ENCODE measurements at places on chromosomes 3 and 15. TPM values are rescaled to one million over a fixed set of nuclear protein-coding genes. Genes with fewer than 3 reads are reported as not detected.

Gene AMIGO3
- 1.2 TPM for total RNA-seq

Gene GPR62
- total RNA-seq: 0.13 TPM

DNA sequence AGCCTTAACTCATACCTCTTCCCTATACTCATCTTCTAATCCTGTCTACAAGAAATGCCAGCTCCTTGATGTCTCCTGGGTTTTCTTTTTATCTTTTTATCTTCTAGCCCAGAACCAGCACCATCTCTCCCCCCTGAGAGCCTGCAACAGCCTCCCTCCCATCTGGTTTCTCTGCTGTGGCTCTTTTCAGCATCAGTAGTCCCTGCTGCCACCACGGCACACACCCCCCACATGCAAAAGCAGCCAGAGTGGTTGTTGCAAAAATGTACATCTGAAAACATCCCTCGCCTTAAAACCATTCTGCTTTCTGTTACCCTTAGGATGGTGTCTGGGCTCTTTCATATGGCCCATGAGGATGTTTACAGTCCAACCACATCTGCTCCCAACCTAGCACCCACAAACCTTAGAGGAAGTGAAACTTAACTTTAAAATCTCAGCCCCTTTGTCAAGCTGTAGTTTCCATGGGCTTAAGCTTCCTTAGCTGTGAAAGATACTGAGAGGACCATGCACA lies 775 bp downstream of the TTC21A start:
- H3K27ac ChIP-seq: peak overlapping the region; percentile 92
- peak overlapping the region; percentile 93 for H3K4me3 ChIP-seq
- no peaks in the 10 kb centered on the region for H3K27me3 ChIP-seq
- peaks cover 32% of the 10 kb centered on the region for H3K4me1 ChIP-seq
- DNase-seq: peak; percentile 61

- DNase-seq: no peak
- no peaks in the 10 kb centered on the region for H3K27me3 ChIP-seq
- H3K27ac ChIP-seq: no peak overlapping the region
- no peaks in the 10 kb centered on the region for H3K36me3 ChIP-seq
- no peak overlapping the region for H3K4me3 ChIP-seq
Measured at GRCh38 chr15:78842519-78842918, 30.2 kb upstream of the MORF4L1 start.

DNA sequence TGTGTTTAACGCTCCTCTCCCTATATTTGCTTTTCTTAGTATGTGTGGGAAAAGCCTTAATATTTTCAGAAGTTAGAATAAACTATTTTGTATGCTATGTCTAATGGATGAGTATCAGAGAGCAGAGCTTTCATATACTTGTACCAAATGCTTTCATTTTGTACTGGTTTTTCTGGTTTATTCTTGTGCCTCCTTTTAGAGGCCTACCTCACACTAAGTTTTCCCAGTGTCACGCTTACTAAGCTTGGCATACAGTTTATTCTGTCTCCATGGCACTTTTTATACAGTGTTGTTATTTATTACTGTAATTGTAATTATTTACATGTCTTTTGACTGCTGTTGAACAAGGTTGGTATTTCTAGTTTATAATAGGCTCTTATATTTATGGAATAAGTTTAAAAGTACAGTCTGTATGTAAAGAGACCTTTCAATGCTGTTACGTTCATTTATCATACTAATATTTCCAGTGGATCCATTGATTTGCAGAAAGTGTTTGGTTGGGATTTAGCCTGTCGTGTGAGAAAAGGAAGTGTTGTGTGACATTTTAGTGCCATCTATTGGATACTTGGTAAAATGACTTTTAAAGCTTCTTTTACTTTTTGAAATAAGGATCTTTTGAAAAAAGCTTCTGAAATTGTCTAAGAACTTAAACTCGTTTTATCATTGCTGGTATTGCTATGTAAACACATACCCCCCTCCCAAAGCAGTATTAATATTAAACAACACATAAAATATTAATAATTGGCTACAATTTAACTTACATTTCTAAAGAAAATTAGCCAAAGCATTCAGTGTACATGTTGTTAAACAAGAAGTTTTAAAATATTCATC lies 5.2 kb upstream of the EBLN2 start:
- peak; percentile 63 for DNase-seq
- H3K27ac ChIP-seq: no peak overlapping the region
- H3K27me3 ChIP-seq: no peaks in the 10 kb centered on the region
- H3K4me1 ChIP-seq: no peaks in the 10 kb centered on the region
- H3K36me3 ChIP-seq: no peaks in the 10 kb centered on the region
- no peak overlapping the region for H3K4me3 ChIP-seq

- peaks cover 14% of the 10 kb centered on the region for H3K4me1 ChIP-seq
- no peak overlapping the region for H3K4me3 ChIP-seq
- H3K36me3 ChIP-seq: no peaks in the 10 kb centered on the region
- H3K27ac ChIP-seq: no peak overlapping the region
- H3K27me3 ChIP-seq: peaks cover 30% of the 10 kb centered on the region
- no peak for DNase-seq
Measured at GRCh38 chr15:100336061-100336460, 5.7 kb downstream of the ADAMTS17 start.
